Cerebellar nuclear complex (tissue), 1 donor: ENCODE measurements at places on chromosomes 1 and 21.
A peak's percentile ranks its signal among the peaks of the same experiment; 100 is the strongest.

GRCh38 chr1:10891091-10891490, 94.6 kb upstream of the CASZ1 start:
- DNase-seq, result no peak

GRCh38 chr1:170721621-170722020, 57.7 kb downstream of the PRRX1 start:
- DNase-seq, result no peak

GRCh38 chr1:107838056-107838455, 126.9 kb downstream of the VAV3 start:
- no peak for DNase-seq

GRCh38 chr1:89277725-89278124, 5.1 kb upstream of the GBP5 start:
- DNase-seq, result no peak

DNA sequence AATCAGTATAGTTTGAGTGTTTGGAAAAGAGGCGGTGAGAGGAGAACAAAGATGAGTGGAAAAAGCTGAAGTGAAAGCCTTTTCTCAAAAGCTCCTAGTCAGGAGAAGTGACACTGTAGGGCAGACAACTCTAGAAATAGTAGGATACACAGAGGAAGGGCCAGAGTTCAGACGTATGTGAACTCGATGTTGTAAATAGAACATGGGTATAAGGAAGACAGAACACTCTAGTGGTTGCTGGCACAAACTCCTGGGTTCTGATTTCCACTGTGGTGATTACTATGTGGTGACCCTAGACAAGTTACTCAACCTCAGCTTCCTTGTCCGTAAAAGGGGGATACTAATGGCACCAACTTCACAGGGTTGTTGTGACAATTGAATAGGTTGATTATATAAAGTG, 30.2 kb upstream of the MGST3 start:
- no peak for DNase-seq

- no peak for DNase-seq
These were observed 129.7 kb upstream of the NFIA start for GRCh38 chr1:60952612-60953111.

GRCh38 chr1:188386161-188386560, 1557.4 kb downstream of the PLA2G4A start:
- no peak for DNase-seq

DNA sequence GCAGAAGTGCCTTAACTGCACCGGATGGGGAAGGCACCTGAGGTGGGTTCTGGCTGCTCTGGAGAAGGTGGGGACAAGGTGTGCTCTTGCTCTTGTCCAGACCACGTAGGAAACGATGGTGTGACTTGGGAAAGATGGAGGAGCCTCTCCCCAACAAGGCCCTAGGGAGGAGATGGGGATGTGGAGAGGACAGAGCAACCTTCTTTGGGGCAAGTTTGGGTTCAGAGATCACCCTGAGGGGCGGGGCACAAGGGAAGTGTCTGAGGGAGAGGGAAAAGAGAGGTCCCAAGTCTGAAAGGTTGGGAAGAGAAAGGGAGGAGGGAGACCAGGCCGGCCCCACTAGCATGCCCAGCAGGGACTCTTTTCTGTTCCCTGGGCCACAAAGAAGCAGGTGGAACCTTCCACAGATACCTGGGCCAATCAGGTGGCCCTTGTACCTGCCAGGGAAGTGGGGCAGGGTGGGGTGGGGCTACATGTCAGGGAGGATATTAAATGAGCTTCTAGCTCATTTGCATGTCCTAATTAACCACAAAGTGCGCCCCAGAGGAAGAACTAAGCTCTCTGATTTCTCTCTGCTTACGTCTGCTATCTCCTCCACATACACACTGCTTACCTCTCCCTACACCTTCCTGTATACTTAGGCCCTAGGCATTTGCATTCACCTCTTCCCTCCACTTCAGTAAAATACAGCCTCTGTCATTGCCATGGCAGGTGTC, 15.9 kb downstream of the INKA2 start:
- no peak for DNase-seq

GRCh38 chr1:56625819-56626440, 19.2 kb upstream of the PRKAA2 start:
- no peak for DNase-seq

DNA sequence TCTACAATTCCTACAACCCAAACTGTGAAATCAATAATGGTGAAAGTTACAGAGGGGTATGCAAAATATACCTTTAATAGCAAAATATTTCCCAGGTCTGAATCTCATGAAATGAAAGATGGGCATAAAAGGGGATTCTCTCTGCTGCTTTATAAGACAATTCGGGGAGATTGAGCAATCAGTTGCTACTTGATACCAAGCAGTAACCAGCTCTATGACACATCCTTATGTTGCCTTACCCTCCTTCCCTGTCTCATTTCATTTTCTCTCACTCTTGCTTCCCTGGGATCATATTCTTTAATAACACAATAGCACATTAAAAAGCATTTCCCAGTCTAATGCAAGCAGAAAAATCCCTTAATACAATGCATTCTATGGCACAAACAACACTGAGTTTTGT, 29.0 kb downstream of the ZSWIM5 start:
- DNase-seq, result no peak

DNA sequence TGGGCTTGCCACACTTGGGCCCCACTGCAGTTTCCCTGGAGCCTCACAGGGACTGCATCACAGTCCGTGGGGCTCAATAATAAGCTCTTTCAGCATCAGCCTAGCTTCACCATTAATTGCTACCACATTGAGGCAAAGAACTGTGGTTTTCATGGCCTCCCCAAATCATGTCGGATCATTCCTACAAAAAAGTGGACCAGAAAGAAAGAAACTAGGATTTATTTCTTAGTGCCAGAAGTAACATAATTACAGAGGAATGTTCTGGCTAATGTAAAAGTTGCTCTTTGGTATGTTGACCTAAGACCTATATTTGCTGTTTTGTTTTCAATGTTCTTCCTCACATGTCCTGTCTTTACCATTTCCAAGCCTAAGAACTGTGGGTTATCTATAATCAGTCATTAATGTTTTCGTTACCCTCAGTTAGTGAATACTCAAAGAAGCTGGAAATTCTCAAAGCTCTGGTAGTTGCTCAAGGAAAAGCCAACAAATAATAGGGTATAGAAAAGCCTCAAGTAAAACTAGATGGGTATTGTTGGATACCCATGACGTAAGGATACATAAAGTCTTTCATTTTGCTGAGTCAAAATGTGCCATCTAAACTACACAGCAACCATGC, 173.9 kb downstream of the LTN1 start:
- DNase-seq, result no peak

GRCh38 chr1:43991476-43992231, at the start of gene CCDC24:
Gene CCDC24 (plus strand): TSS chr1:43991599. CDS start chr1:43991879, 280 bp downstream.
- DNase-seq, result peak; percentile 13

DNA sequence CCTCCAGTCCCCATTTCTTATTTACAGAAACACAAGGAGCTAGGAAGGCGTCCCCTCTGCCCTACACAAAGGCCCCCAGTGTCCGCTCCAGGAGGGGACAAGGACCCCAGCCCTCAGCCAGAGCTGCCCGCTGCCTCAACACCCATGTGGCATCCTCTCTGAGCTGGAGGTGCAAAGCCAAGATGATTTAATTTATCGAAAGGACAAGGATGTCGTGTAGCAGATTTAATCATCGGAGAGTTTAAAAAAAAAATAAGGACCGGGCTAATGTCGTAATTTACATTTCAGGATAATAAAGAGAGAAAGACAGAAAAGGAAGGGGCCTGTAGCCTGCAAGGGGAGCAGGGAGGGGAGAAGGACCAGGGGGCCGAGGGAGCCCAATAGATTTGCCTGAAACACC, 68.3 kb upstream of the CASZ1 start:
- DNase-seq, result no peak

DNA sequence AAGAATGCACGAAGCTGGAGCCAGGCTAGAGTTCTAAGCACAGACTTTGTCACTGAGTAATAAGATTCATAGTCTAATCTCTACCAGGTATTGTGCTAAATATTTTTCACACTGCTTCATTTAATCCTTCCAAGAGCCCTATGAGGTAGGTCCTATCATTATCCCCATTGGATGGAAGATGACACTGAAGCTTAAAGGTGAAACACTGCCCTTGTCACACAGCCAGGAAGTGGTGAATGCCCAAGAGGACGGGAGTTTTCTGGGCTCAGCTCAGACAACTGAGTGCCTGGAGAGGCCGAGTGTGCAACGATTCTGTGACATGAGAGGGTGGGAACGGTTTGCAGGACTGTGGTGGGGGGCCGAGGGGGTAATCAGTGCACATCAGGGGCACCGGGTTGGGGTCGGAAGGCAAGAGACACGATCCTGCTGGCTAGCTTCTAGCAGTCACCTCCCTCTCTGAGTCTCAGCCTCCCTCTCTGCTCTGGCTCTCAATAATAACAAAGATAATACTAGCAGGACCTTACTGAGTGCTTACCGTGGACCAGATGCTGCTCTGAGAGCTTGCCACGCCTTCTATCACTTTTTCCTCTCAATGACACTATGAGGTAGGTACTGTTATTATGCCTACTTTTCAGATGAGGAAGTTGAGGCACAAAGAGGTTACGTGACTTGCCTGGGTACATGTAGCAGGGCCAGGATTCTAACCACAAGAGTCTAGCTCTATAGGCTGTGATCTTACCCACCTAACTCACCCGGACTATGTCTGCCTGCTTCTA, 12.4 kb downstream of the KCNQ4 start:
- no peak for DNase-seq

- DNase-seq, result peak; percentile 40
These were observed 9.9 kb upstream of the MTARC1 start for GRCh38 chr1:220776720-220777326.

GRCh38 chr1:209869291-209870149, 41.7 kb downstream of the UTP25 start:
- DNase-seq, result no peak

GRCh38 chr1:157966031-157966537, 27.4 kb upstream of the KIRREL1 start:
- no peak for DNase-seq

- DNase-seq, result no peak
These were observed 1.5 kb downstream of the SPATC1L start for GRCh38 chr21:46182548-46183336.

DNA sequence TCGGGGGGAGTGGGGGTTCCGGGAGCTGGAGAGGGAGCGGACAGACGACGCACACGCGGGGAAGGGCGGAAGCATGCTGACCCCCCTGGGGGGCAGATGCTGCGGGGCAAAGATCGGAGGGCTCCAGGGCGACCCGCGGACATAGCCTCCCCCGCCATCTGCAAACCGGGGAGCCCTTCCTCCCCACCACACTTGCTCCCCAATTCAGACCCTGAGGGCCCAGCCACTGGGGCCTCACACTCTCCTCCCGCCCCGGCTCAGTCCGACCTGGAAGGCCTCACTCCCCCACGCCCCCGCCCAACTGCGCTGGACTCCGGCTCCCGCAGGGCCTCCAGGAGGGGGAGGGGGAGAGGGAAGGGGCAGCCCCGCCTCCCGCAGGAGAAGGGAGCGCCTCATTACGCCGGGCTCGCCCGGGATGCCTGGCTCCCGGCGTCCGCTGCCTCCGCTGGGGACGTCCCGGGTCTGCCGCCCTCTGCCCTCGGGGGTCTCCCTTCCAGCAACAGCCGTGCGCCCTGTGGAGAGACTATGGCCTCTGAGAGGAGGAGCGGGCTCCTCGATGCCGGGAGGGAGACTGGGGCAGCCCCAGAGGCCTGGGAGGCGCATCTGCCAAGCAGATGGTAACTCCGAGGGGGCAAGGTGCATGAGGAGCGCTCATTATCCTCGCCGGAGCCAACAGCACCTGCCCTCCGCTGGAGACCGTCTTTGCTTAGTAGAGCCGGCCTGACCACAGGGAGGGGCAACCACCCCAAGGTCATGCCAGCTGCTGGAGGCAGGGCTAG, 636 bp upstream of the CAMK2N1 start:
- no peak for DNase-seq

DNA sequence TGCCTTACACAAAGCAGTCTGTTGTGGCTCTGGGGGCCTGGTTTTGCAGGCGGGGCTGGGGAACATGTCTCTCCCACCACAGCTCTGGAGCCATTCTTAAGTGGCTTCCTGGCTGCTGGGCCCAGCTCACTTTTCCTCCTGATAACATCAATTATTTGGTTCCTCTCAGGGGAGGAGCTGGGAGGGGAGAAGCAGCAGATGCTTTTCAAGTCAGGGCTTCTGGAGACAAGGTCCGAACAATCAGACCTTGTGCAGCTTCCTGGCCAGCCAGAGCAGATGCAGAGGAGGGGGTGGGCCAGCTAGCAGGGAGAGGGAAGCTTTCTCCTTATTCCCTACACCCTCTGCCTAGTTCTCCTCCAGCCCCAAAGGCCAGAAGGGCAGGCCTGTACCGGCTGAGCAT, 3.7 kb upstream of the PAQR6 start:
- no peak for DNase-seq

DNA sequence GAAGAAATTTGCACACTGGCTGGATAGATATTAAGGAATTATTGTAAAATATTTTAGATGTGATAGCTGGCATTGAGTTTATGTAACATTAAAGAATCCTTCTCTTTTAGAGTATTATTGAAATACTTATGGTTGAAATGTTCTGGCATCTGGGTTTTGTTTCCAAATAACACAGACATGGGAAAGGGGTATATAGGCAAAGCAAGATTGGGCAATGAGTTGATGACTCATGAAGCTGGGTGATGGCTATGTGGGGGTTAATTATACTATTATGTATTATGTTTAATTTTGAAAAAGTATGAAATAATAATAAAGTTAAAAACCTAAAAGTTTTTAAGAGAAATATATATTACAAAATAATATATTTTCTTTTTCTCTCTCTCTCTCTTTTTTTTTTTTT, 12.5 kb upstream of the PTPN14 start:
- no peak for DNase-seq

DNA sequence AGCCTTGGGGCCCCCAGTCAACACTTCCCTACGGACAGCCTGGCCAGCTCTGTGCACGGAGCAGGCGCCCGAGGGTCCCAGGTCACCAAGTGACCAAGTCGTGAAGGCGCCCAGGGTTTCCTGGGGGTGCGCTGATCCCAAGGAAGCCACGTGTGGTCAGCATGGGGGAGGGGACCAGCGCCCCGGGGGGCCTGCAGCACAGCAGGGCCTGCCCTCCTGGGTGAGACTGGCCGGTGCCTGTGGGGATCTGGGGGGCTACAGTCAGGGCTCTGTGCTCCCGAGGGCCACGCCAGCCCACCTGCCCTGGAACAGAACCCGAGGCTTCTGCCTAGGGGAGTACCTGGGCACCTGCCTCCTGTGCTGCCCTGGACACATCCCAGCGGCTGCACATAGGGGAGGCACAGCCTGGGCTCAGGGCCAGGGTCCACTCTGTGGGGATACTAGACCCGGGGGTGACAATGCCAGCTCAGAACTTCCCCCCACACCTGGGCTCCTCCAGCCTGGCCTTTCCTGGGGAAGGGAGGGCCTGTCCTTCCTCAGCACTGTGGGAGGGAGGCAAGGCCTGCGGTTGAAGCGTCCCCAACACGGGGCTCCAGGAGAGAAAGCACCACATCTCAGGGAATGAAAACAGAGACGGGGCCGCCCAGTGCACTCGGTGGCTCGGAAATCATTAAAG, 6.2 kb upstream of the POFUT2 start:
- DNase-seq, result no peak
